ENCODE measurements at places on chromosomes 2 and 18.

DNA sequence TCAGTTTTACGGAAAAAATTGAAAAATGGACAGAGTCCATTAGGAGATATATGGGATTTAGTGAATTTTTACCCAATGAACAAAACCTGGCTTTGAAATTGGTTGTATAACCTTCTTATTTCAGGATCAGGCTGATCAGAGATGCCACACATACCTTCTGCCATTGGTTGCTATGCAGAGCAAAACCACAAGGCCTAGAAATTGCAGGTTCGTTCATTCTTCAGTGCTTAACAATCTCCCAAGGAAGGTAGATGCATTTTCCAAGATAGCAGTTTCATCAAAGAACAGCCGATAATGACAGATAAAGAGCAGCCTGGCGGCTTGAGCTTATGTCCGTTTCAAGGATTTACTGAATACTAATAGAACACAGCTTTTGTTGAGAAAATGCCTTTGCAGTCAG is 868.8 kb downstream of the EPHA4 start:
- DNase-seq, result peak; percentile 70

DNA sequence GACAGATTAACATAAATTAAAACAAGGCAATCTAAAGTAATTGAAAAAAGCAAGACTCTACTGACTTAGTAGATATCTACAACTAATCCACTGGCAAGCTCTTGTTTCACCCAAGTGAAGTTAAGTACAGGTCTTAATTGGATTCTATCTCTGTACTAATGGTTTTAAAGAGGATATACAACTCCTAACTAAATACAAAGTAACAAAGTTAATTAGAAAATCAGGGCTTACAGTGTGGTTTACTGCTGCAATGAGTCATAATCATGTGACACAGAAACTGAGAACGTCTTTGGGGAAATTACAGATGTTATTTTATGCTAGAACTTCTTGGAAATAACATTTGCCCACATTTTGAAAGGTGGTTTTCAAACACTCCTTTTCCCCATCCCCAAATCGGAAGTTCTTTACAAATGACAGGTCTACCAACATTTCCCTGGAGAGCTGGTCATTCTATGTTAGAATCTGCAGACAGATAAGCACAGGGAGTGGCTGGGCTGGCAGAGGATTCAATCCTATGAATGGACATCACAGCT is 245.3 kb downstream of the STK39 start:
- no peak for DNase-seq

DNA sequence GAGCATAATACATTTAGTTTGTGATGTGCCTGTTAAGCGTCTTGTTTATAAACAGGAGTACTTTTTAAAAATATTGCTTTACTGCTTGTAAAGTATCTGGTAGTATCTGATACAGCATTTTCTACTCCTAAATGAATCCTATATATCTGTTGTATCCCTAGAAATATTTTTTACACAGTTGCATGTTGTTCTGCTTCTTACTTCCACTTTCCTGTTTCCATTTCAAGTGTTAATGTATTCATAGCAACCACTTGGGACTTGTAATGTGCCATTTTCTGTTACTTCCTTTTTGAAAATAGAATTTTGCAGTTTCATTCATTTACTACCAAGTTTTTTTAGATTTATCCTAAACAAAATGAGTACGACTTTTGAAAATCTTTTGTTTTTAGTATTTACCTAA is 24.9 kb downstream of the CCNT2 start:
- no peak for DNase-seq

- no peak for DNase-seq
Measured at GRCh38 chr2:88245109-88245508, 75.0 kb downstream of the THNSL2 start.

GRCh38 chr2:218214116-218214515 is 2.9 kb upstream of the ARPC2 start:
- no peak for DNase-seq

DNA sequence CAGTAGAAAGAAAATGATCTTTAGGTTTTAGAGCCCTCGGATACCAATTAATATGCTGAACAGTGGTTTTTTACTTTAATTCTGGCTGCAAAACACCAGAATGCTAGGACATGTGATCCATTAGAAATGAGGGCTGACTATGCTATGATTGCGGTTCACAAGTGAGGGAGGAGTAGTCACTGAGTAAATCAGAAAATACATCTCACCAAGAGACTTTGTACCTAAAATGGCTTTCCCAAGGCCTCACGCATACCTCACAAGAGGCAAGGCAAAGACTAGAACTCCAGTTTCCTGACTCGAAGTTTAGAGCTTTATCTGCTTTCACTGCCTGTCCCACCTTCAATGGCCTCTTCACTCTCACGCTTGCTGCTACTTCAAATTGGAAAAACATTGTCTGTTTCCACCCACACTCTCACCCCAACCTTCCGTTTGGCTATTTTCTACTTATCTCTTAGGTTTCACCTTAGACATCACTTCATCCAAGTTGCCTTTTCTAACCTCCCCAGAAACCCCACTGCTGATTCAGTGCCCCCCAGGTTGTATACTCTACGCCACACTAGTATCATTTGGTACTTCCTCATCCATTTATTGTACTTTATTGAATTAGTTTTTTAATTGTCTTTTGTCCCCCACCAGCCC is 5.1 kb upstream of the MBD2 start:
- no peak for DNase-seq

- no peak for DNase-seq
Measured at GRCh38 chr2:68190991-68191731, 33.5 kb downstream of the PNO1 start.

All from urothelium cell line (cell line).